ENCODE measurements at places on chromosomes 5 and 9.

DNA sequence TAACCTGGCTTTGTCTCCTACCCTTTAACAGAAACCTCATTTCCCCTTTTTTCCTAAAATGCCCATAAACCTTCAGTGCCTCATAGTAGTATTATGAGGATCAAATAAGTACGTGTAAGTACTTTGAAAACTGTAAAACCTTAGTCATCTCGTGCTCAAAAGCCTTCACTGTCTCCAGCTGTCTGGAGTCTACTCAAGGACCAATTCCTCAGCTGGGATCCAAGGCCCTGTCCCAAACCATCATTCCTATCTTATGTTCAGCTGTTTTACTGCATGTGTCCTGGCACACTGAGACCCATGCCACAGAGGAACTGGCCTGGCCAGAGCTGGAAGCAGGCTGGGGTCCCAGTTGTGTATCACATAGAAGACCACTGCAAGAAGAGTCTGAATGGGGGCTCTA, 15.9 kb downstream of the ADAMTSL1 start:
- no peak for DNase-seq

DNA sequence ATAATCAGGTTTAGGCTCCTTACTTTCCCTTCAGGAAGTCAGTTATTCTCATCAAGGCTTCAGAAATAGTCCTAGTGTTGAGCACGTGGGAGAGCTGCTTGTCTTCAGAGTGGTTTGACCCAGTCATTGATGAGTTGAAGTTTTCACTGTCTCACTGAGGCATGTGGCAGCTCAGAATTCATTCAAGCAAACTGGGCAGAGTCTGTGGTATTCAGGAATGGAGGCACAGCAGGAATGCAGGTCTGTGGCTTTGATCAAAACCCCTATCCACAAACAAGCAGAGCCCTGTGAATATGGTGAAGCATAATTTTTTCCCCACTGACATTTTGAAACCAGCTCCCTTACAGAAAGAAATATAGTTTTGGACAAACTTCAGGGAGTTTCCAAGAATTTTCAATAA, 207.3 kb downstream of the CD180 start:
- no peak for DNase-seq

DNA sequence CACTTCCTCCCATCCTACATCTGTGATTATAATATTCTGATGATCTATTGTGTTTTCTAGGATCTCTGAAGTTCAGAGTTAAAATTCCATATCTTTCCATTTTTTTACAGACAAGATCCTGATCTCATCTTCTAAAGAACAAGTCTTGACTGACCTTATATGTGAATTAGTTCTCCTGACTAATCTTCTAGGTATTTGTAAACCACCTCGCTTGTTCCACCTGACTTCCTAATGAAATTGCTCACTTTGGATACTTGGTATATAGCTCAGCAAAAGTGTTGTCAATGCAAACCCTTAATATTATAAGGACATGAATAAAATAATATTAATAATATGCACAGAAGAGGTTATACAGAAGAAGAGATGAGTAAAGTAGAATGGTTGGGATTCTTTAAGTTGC, 68.2 kb upstream of the NR4A3 start:
- no peak for DNase-seq

DNA sequence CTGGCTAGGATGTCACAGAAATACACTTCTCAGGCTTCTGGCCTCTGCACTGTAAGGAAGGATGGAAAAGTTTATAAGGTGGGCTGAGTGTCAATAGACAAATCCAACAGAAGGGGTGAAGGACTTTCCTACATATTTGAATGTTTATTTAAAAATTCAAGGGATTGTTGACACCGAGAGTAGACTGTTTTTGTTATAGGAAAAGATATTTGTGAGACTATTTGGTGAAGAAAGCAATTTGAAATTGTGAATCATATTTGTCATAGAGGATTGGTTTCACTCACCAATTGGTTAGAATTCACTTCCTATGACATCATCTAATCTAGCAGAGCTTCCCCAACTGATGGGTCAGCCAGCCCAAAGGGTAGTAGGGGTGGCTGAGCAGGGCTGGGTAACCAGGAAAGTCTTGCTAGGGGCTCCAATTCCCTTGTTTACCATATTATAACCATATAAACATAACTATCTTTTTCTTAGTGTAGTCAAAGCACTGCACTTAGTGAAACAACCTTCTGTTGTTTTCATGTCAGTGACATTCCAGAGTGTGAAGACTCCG, 14.9 kb upstream of the MEGF10 start:
- DNase-seq = no peak

DNA sequence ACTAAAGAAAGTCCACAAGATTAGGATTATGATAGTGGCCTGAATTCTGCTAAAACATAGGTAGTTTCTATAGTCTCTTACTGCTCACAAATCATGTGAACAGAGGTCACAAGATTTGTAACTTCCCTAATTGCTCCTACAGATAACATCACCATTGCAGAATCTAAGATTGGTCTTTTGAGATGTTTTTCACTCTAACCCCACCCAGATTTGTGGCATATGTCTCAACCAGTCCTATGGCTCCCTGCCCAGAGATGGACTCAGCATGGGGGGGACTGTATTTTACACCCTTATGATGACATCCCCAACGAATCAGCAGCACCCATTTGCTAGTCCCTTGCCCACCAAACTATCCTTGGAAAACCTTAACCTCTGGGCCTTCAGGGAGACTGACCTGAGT, 1046.2 kb downstream of the CDH12 start:
- no peak for DNase-seq

GRCh38 chr9:130352081-130352480, 86.5 kb downstream of the HMCN2 start:
- no peak for DNase-seq

DNA sequence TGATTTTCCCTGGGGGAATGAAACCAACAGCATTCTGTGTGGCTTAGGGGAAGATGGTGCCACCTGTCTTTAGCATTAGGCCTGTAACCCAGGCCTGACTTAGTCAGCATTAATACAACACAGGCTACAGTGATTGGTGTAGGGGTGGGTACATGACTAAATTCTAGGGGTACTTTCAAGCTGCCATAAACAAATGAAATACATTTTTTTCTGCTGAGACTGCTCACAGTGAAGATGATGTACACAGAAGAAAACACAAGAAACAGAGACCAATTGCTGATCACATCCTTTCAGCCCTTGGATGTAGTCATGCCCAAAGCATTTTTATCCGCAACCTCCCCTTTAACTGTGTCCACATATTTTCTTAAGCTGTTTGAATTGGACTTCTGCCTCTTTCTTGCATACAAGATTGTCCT, 527.2 kb downstream of the KCTD16 start:
- DNase-seq = no peak

DNA sequence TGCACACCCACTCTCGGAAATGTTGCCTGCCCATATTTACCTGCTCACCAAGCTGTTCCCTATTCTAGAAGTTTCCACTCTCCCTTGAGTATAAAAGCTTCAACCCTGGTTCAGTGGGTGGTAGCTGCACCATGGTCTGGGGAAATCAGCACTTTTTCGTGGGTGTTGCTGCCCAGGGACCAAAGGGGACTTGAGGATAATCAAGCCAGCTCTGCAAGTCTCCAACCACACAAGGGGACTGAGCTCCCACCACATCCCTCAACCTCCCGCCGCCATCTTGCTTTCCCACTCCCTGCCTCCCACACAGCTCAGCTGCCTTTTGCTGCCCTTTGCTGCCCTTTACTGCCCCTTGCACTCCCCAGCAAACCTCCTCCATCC, 210.0 kb downstream of the AUH start:
- no peak for DNase-seq

GRCh38 chr5:2378108-2378507, 373.4 kb downstream of the IRX2 start:
- DNase-seq = no peak

DNA sequence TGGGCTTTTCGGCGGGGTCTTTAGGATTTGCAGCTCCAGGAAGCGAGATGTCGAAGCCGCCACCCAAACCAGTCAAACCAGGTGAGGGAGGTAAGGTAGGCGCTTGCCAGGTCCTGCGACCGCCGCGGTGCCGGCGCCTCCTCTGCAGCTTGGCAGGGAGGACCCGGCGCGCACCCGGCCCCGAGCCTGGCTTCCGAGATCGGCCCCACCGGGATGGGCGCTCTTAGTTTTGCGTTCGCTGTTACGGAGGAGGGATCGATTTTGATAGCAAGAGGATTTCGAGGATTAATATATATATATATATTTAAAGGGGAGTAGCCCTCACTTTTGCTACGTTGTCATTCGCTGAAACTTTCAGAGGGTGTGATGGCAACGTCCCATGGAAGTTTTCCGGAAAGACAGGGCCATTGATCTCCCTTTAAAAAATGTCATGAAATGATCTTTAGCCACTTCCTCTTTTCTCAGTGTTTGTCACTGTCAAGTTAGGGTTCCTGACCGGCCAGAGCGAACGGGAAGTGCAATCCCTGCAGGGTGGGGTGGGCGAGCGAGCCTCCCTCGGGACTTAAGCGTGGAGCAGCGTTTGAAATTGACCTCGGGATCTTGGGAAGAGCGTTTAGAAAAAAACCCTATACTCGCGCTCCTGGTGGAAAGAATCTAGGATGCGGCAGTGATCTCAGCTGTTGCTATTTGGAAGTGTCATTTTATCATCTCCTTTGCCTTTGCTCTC, 495 bp downstream of the OSTF1 start:
- peak; percentile 52 for DNase-seq

DNA sequence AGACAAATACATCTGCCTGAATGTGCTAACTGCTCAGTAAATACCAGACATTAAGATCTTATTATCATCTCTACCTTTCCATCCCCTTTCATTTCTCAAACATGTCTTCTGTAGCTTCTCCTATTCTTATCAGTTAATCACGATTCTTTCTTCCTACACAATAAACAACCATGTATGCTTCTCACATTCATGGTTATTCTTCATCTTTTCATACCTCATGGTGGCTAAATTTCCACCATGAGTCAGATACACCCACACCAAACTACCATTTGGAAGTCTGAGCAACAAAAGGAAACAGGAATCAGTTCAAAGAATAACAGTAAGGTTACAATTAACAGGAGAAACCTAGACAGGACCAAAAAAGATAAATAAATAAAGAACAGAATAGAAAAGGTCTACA, 7.7 kb downstream of the ZNF622 start:
- no peak for DNase-seq

DNA sequence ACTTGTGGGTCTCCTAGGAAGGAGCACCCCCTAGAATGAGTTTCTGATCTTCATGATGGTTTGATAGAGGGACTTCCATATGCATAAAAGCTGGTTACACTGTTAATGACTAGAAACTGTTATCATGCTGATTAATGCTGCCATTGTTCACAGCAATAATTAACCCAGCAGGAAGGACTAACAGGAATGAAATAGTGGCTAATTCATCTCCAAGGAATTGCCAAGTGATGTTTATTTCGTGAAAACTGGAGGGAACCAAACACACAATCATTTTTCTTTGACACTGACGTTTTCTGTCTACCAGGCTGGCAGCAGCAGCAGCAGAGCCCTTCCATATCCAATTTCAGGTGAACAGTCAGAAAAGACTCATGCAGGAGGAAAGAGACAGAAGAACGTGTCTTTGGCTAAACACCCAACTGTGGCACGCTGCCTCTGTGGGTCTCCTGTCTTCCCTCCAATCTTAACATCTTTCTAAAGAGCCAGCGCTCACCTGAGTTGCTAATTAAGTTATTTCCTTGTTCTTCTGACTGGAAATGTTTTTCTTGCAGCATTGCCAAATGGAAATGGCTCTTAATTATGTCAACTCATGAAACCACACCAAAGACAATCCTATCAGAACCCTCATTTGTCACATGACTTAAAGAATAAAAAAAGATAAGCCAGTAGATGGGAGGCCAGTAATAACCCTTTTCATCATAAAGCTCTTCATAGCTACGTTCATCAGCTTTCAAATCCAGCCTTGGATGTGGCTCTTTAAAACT, 181.5 kb downstream of the SLIT3 start:
- DNase-seq = no peak

GRCh38 chr9:126754436-126755316, 50.2 kb upstream of the ZBTB43 start:
- no peak for DNase-seq

DNA sequence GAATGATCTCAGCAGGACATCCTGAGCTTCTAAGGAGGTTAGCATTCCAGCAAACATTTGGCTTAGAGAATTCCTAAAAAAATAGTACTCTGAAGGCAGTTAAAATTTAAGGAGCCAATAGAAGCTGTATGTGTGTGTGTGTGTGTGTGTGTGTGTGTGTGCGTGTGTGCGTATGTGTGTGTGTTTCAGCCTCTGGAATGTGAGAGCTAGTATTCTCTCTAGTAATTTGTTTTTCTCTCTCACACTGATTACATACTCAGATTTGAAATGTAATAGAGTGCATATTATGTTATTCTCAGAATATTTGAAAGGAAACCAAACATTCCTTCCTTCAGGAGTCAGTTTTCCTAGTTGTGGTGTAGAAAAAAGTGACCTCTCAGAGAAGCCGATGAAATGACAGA, 279.6 kb downstream of the TMEM38B start:
- DNase-seq = peak; percentile 89

DNA sequence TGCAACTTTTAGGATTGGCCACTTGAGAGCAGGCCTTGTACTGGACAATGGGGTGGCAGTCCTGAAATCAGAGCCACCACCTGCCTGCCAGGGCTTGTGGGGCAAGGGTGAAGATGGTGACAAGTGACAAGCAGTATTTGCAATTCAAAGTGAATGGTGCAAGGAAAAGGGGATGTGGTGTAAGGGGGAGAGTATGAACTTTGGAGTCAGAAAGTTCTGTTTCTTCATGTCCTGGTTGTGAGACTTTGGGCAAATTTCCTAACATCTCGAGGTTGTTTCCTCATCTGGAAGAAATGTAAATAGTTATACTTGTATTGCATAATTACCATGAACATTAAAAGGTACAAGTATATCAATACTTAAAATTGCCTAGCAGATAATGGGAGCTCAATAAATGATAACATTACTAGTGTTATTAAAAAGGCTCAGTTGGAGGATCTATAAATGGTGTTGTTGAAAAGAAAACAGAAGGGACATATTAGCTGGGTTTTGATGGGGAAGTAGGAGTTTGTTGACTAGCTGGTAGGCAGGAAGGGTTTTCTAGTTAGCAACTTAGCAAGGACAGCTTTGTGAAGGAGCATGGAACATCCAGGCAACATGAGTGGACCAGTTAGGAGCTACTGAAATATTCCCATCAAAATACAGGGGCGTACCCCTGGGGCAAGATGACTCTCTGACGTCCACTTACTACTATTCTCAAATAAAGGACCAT, 21.3 kb upstream of the MEGF9 start:
- no peak for DNase-seq

DNA sequence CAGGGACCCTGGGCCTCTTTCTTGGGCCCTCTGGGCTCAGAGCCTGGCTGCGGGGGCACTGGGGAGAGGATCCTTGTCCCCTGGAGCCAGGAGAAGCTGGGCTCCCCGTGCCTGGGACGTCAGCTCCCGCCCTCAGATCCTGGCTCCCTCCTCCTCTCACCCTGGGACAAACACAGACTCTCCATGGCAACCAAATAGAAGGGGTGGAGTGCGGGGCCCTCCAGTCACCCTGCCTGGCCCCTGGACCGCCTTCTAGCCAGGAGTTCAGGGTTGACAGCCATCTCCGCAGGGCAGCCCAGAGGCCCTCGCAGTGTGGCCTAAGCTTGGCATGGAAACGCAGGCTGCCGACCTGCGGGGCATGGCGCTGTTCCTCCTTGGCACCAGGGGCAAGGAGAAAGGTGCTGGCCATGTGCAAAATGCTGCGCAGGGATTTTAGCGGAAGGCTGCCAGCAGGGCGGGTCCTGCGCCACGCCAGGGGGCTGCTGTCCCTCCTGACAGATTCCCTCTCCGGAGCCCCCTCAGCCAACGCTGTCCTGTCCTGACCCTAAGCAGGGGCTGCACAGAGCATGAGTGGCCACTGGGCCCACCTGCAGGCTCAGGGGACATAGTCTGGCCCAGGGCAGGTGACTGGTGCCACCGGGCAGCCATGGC, 1.0 kb downstream of the ZDHHC11 start:
- peak; percentile 71 for DNase-seq

- no peak for DNase-seq
Observed at GRCh38 chr9:98132806-98133631, 14.0 kb upstream of the TRIM14 start.

GRCh38 chr5:139023286-139023685, 148.2 kb upstream of the LRRTM2 start:
- DNase-seq = no peak
